Naive B cell (primary cell): ENCODE measurements at places on chromosomes 16 and 17. TPM values are rescaled to one million over a fixed set of nuclear protein-coding genes. Genes with fewer than 3 reads are reported as not detected.

Gene TNK1
- 2.7 TPM for polyA plus RNA-seq

Gene HS3ST3B1
- 2.2 TPM for polyA plus RNA-seq

Gene TBX2
- polyA plus RNA-seq = not detected

Gene TBC1D3H
- not detected for polyA plus RNA-seq

Gene AATK
- polyA plus RNA-seq = not detected

Gene PRKCB
- 344 TPM for polyA plus RNA-seq

Gene SNX20
- polyA plus RNA-seq = 29.0 TPM
